ENCODE measurements at places on chromosomes 13 and 19. TPM values are rescaled to one million over a fixed set of nuclear protein-coding genes. Genes with fewer than 3 reads are reported as not detected.
A peak's percentile ranks its signal among the peaks of the same experiment; 100 is the strongest.

DNA sequence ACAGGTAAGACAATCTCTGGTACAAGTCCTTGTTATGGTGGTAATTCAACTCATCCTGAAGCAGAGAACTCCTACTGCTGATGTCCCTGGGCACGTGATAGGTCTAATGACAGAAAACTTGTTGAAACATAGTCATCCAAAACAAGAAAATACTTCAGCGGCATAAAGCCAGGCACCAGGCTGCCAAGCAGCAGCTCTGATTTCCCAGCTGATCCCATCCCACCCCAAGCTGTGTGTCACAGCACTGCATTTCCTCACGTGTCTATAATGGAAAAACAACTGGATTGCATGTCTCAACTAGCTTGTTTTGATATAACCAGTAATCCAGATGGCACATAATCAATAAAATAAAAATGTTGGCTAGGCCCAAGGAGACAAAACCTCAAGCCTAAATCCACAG lies 64.8 kb downstream of the MIPEP start:
- H3K4me3 ChIP-seq, result no peak overlapping the region
- H3K27ac ChIP-seq, result no peak overlapping the region
- no peak for DNase-seq
- H3K27me3 ChIP-seq, result no peaks in the 10 kb centered on the region
- no peaks in the 10 kb centered on the region for H3K4me1 ChIP-seq
- no peaks in the 10 kb centered on the region for H3K36me3 ChIP-seq

DNA sequence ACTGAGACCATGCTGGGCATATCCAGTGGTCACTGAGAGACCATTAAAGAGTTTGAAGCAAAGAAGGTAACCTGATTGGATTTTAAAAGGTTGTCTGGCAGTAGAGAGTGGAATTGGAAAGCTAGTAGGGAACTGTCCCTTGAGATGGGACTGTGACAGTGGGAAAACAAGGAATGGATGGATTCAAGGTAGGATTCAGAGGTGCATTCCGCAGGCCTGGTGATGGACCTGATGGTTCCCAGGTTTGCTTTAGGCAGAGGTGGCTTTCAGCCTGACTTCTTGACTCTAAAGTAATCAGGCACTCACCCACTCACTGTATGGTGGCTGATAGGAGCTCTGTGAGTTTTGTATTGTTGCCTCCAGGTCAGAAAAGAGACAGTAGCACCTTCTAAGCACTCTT lies 73.0 kb downstream of the DHRS12 start:
- H3K27me3 ChIP-seq, result no peaks in the 10 kb centered on the region
- no peak overlapping the region for H3K4me3 ChIP-seq
- no peaks in the 10 kb centered on the region for H3K36me3 ChIP-seq
- no peak for DNase-seq
- H3K4me1 ChIP-seq, result peaks cover 15% of the 10 kb centered on the region

DNA sequence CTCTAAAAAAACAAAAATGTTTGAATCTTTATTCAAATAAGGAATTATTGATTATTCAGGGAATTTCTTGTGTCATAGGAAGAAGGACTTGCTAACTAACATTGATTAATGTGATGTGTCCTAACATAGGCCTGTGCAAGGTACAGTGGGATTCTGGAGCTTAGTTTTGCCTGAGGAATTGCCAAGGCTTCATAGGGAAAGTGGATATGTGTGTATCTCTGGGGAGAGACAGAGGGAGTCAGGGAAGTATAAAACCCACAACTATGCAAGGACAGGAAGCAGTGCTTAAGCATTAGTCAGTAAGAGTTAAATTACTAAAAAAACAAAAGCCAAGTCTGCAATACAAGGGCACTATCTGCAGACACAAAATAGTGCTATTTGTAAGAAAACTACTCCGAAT lies 59.6 kb downstream of the WDFY2 start:
- H3K36me3 ChIP-seq, result no peaks in the 10 kb centered on the region
- peaks cover 54% of the 10 kb centered on the region for H3K4me1 ChIP-seq
- peak overlapping the region; percentile 11 for H3K4me3 ChIP-seq

Gene ZNF724
- total RNA-seq, result 5.5 TPM

All from CD4-positive, alpha-beta memory T cell (primary cell).